ENCODE measurements at places on chromosomes 1 and 21.

- peak; percentile 28 for DNase-seq
Observed at GRCh38 chr1:70143048-70143659, 62.2 kb downstream of the LRRC40 start.

DNA sequence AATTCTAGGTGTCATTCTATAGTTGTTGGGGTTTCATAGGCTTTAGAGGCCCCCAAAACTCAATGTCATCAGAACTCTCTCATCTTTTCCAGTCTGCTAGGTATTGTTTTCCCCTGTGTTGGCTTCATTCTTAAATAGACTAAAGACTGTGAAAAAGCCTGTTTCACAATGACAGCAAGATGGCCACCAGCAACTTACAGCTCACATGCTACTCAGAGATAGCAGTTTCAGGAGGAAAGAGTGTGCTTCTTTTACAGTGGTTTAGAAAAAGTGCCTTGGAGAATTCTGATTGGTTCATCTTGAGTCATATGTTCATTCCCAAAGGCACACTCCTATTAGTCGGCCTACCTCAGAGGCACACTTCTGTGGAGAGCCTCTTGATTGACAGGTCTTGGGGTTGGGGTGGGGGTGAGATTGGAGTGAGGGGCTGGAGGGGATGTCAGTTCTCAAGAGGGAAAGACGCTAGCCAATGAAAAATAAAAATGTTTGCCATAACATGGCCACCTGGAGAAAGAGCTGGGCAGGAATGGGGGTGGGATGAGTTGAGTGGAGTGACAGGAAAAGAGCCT lies 8.5 kb downstream of the IL23R start:
- DNase-seq: no peak

DNA sequence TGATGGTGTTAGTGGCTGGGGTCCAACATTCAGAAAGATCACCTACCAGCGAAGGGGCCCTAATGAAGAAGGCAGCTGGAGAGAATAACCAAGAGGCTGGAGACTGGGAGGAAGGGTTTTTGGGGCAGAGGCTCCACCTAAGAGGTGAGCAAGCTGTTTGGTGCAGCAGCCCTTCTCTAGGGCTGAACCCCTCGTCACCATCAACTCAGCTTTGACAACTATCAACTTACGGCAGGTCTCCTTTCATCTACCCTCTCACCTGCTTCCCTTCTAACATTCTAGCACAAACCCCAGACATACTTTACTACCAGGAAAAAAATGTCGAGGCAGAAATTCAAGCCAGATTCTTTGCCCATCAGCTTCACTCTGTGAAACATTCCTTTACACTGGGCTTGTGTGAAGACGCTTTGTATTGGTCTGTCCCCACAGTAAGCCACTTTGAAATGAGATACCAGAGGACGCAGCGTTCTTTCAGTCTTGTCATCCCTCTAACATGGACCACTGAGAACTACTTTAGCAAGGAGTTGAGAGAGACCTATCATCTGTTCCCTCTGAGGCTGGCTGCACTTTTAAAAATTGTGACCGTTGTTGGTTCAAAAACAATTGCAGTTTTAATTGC lies 84.6 kb downstream of the RAVER2 start:
- DNase-seq: no peak

DNA sequence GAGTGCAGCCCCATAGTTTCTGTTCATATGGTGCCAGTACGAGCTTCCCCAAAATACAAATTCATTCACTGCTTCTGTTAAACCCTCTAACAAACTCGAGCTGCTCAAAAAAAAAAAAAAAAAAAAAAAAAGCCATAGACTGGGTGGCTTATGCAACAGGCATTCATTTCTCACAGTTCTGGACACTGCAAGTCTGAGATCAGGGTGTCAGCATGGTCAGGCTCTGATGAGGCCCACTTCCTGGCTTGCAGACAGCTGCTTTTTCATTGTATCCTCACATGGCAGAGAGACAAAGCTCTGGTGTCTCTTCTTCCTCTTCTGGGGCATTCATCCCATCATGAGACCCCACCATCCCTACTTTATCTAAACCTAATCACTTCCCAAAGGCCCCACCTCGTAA lies 121.6 kb downstream of the PTBP2 start:
- no peak for DNase-seq

DNA sequence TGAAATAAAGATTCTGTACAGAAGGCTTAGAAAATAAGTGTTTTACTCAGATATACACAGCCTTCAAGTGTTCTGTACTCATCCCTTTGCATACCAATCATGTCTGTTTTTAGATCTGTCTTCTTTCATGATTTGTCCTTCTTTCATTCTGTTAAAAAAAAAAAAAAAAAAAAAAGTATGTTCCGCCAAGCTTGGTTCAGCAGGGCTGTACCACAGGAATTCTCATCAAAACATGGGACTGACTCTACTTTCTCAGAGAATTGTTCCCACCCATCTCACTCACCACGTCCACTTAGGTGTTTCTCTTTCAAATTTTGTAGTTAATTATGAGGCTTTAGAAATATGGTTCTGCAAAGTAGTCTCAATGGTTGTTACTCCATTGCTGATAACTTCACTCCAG lies 119.0 kb downstream of the AK5 start:
- DNase-seq: no peak

GRCh38 chr1:206050655-206051235 lies 2.2 kb upstream of the RHEX start:
- no peak for DNase-seq

- DNase-seq: no peak
Observed at GRCh38 chr21:31766899-31767298, 35.0 kb upstream of the SCAF4 start.

GRCh38 chr1:229657993-229658755 lies 32.1 kb downstream of the URB2 start:
- DNase-seq: no peak

GRCh38 chr1:74463333-74463988 lies 49.0 kb downstream of the LRRC53 start:
- no peak for DNase-seq

GRCh38 chr1:58802640-58803399 lies 19.0 kb upstream of the JUN start:
- no peak for DNase-seq

GRCh38 chr1:28926629-28927265 lies 12.4 kb downstream of the EPB41 start:
- DNase-seq: peak; percentile 53

DNA sequence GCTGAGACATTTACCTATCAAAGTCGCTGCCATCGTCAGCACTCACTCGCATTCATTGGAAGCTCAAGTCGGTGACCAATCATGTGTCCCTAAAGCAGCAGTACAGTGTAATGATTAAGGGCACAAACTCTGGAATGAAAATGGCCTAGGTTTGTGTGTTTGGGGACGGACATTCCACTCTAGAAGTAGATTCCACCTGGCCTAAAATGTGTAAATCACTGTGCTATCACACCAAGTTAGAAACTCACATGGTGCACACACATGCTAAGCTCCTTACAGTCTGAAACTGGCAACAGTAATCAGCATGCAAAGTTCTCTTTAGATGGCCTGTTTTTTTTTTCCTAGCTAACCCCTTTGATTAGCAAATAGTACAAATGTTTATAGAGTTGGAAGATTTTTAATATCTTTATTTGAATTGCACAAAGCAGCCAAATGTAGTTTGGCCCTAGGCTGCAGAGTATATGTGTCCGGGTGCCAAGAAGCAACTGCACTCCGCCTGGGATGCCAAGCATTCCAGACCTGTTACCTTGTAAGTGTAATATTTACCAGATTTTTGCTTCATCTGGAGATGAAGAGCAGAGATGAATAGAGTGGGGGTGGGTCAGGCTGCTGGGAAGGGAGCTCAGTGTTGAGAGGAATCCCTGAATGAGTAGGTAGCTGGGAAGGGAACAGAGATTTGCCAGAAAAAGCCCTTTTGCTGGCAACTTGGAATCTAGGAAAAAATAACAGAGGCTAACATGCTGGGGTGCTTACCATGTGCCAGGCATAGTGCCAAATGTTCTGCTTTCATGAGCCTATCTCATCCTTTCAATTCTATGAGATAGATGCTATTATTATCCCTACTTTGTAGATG lies 35.2 kb downstream of the TGFB2 start:
- DNase-seq: peak; percentile 66

- peak; percentile 38 for DNase-seq
Observed at GRCh38 chr1:154478639-154479038, 23.4 kb upstream of the TDRD10 start.

GRCh38 chr1:227948493-227949260 lies 945 bp upstream of the WNT9A start:
- no peak for DNase-seq

- no peak for DNase-seq
Observed at GRCh38 chr1:227372726-227373130, 54.4 kb upstream of the CDC42BPA start.

- no peak for DNase-seq
Observed at GRCh38 chr21:32994305-32994704, 31.4 kb upstream of the OLIG2 start.

DNA sequence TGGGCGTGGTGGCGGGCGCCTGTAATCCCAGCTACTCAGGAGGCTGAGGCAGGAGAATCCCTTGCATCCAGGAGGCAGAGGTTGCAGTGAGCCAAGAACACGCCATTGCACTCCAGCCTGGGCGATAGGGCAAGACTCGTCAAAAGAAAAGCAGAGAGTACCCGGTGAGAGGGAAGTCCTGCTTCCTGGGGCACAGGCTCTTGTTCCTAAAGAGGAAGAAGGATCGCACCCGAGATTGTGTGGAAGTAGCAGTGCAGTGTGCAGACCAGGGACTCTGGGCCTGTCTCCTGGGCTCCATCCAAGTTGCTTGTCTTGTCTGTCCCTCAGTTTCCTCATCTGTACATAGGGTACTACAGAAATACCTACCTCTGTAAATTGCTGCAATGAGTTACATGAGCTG lies 29.6 kb downstream of the NBPF3 start:
- no peak for DNase-seq

DNA sequence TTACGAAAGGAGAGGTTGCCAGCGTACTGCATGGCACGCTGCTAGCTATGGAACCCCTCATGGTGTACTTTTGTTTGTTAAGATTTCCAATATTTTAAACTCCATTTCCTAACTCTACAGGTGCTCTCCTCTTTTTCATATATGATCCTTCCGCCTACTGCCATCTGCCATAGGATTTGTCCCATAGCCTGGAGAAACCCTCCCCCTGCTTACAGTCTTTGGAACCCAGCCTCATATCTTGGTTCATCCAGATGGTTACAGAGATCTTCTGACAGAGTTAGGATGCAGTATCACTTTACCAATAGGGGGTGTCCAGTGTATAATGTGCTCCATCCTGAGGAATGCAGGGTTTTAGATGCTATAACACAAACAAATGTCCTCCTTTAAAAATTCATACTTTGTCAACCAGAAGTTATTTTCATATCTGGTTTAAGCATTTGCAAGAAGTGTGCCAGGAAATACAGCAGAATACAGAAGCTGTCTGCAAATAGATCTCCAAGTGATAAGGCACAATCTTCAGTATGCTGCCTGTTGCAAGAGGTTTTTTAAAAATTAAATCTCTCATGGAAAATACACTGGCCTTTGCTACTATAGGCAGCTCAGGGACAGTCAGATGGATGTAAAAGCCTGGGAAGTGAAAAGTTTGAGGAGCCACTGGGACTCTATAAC lies 377.8 kb downstream of the KCNH1 start:
- no peak for DNase-seq

- no peak for DNase-seq
Observed at GRCh38 chr1:90876101-90876500, 145.7 kb downstream of the ZNF644 start.

GRCh38 chr1:165696625-165697100 lies 1.7 kb downstream of the ALDH9A1 start:
- peak; percentile 67 for DNase-seq

GRCh38 chr1:59919746-59920145 lies 6.8 kb downstream of the CYP2J2 start:
- no peak for DNase-seq

- DNase-seq: peak; percentile 22
Observed at GRCh38 chr1:23664837-23665795, 26.5 kb upstream of the RPL11 start.

DNA sequence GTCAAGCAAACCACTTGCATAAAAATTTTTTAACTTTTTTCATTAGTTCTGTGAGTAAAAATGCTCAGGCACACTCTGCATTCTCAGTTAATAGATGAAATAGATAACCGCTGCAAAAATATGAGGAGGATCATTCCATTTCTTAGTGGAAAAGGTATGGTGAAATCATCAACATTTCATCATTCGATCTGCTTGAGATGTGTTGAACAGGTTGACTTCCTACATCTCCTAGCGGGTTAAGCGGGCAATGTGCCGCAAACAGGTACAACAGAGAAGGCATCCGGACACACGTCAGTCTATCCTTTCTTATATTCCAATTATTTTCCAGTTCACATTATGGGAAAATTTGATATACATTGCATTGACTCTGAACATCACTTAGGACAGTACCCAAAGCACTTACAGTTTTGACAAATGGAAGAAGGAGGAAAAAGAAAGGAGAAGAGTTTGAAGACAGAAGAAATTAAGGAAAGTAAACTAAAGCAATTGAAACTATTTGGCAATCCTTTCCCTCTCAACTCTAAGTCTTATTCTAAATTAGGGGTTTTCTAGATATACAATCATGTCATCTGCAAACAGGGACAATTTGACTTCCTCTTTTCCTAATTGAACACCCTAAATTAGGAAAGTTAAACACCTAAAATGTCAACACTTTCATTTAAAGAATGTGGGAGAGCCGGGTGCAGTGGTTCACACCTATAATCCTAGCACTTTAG lies 33.5 kb downstream of the NIBAN1 start:
- DNase-seq: no peak

DNA sequence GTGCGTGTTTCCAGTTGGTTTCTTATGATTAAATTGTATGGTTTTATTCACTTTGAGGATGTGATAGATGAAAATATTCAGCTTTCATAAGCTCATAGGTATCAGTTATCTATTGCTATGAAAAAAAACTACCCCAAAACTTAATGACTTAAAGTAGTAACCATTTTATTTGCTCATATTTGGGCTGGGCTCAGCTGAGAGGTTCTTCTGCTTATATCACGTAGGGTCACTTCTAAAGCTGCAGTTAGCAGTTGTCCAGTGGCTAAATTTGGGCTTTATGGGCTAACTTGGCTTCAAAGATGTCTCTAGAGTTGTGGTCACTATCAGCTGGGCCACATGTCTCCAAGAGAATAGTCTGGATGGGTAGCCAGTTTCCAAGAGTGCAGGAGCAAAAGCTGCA lies 206.4 kb upstream of the LYPLAL1 start:
- DNase-seq: no peak

DNA sequence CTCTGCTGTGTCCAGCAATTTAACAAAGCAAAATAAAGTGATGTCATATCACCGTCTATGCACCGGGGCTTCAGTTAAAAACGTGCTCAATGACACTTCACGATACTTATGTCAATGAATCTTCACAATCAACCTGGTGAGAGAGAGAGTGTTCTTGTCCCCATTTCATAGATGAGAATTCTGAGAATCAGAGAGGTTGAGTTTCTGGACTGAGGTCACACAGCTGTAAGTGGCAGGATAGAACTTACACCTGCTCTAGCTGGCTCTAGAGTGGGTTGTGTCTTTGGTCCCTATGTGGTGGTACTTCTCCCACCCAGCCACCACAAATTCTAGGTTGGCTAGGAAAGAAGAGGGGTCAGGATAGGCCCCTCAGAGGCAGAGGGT lies 5.2 kb downstream of the NTRK1 start:
- no peak for DNase-seq
